ENCODE measurements at places on chromosomes 3 and 15.

DNA sequence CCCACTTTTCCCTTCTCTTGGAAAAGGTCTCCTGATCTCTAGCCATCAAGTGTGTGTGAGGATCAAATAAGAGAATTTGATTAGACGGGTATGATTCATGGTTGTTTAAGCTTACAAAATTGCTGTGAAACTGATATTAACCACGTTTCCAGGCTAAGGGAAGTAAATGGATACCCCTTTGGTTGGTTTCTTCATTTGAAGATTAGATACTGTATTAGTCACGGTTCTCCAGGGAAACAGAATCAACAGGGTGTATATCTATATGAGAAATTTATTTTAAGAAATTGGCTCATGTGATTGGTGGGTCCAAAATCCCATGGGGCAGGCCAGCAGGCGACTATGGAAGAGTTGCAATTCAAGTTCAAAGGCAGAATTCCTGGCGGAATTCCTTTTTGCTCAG lies 112.7 kb upstream of the SELENOK start:
- no peak for DNase-seq

DNA sequence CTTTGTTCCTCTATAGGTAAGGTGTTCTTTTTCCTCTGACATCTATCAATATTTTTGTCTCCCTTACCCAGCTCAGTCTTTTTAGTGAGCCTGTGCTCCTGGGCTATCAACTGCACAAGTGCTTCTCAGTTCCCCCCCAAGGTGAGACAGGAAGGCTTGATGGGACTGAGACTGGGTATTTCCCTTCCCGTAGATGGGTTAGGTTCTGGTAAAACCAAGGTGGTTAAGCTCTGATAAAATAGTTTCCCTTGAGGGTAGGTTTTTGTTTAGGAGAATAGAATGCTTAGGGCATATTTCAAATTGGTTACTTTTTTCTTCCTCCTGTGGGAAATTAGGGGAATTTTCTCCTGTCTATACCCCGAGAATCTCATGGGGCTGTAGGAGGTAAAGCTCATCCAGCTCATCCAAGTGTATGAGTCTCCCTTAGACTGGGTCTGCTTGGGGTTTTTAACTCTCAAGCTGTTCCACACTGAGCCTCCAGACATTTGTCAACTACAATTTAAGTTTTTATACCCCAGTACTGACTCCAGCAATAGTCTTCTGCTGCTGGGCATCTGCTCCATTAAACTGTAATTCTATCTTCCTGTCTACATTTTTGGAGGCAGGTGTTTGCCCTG lies 44.9 kb downstream of the OXSR1 start:
- DNase-seq = no peak

DNA sequence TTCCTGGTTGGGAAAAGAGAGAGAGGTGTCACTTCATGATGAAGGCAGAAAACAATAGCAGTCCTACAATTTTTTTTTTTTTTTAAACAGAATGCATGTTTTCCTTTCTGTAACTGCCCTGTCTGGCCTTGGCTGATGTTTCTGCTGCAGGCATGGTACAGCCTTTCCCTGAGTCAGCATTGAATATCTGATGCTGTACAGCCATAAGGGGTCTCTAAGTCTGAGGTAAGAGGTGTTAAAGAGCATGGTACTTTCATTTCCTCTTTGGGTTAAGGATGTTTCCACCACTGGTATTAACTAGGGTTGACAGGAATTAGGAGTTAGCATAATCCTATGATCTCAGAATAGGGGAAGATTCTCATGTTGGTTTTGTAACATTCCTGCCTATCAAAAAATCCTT lies 147.4 kb downstream of the CHST2 start:
- no peak for DNase-seq

- DNase-seq = peak; percentile 8
These were observed 651 bp downstream of the PLSCR2 start for GRCh38 chr3:146468671-146469149.

DNA sequence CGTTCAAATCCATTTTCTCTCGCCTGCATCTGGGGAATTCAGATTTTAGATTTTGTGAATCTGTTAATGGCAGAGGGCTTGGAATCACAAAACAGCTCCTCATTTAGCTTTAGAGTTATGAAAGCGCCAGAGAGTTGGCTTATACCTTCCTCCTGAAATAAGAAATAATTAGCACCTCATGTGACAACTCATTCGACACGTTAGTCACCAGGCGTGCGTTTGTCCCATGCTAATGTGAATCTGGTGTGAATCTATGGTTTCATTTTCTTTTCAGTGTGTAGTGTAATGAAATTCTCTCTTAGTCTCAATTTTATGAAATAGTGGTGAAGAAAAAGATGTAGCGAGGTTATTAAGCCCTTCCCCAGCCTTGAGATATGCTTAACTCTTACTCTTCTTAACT lies 89.4 kb downstream of the EDEM1 start:
- no peak for DNase-seq

GRCh38 chr3:112579232-112579631 lies 17.4 kb downstream of the SLC35A5 start:
- DNase-seq = no peak

GRCh38 chr3:114649331-114649730 lies 355.5 kb downstream of the TIGIT start:
- DNase-seq = peak; percentile 66
